G401 (cell line): ENCODE measurements at places on chromosomes 6 and 20.
A peak's percentile ranks its signal among the peaks of the same experiment; 100 is the strongest.

DNA sequence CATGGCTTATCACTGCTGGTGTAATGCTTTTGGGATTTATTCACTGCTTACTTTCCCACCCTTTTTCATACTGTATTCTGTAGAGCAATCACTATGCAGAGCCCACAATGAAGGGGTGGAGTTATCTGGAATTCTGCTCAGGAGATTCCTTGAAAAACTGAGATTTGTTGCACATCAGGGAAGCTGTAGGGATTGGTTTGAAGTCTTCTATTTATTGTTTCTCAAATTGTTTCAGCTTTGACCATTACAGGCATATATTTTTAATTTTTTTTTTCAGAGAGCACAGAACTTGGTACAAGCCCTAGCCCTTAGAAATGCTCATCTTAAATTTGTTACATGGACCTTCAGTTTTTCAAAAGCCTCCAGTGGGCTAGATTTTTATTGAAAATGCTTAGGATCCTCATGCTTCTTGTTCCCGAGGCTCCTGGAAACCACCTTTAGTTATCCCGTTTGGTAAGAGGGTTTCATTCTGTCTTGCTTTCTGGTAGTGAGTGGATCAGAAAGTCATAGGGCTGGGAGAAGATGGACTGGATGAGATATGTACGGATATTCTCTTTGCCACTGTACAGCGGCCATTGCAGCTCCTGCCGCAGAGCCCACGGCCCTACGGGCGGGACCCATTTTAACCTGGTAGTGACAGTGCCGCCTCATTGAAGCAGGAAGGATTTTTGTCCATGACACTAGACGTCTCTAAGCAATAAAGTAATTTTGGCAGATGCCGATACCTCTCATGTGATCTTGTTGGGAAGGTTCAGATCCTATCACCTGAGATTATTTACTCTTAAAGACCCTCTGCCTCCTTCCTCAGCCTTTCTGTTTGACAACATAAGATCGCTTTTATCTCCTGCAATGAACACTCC lies 45.3 kb upstream of the ZNF184 start:
- DNase-seq = peak; percentile 75

GRCh38 chr6:31614075-31614619 lies 887 bp upstream of the AIF1 start:
- DNase-seq = no peak

DNA sequence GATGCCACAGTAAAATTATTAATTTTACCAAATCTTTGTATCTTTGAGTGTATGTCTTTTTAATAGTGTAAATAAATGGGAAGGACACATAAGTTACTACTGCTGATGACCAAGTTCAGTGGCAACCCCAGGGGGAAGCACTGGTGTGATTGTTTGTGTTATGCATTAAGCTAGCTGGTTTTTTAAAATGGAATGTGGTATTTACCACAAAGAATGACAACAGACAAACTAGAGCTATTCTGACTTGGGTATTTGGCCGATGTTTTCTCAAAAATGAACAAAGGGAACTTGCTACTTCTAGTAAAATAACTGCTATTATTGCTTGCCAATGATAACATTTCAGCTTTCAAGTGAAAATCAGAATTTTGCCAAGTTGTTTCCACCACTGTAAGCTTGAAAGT lies 2.9 kb downstream of the FNDC1 start:
- DNase-seq = no peak

DNA sequence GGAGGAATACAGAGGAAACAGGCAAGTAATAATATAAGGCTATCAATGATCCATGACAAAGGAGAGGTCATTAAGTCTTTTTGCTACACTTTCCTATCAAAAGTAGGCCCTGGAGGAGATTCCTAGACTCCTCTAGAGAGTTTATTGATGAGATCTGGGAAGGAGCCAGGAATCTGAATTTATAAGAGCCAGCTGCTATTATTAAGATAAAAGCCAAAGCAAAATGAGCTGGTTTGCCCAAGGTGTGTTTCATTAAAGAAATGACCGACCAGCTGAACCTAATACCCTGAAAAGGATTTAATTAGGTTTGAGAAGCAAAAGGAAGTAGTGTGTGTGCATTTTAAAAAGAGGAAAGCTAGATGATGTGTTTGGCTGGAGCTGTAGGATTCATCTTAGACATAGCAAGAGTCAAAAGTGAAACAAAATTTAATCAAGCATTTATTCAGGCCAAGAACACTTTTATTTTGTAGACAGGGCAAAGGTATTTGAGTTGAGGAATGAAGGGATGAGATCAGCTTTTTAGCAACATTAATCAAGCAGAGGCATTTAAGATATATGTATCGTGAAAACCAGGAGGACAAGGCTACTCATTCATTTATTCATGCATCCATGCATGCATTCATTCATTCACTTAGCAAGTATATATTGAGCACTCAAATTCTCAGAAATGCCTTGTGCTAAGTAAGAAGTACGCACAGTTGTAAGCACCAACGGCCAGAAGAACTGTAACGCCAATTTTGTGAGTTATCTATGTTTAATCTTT lies 43.5 kb upstream of the SCAF8 start:
- DNase-seq = no peak

DNA sequence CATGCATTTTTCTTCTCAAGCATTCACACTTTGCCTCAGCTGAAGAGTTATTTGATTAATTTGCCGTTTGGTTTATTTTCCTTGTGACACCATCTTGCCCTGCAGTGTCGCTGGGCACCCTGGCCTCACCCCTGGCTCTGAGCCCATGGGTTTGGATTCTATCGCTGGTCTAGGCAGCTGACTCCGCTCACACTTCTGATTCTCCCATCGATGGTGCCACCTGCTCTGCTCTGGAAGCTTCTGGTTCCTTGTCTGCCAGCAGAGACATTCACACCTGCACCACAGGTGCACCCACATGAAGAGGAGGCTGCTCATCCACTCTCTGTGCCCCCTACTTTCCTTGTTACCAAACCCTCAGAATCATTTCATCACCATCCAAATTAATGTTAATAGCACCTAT lies 291.6 kb upstream of the CDH4 start:
- no peak for DNase-seq

- DNase-seq = no peak
Measured at GRCh38 chr6:680666-681340, 12.1 kb downstream of the EXOC2 start.

DNA sequence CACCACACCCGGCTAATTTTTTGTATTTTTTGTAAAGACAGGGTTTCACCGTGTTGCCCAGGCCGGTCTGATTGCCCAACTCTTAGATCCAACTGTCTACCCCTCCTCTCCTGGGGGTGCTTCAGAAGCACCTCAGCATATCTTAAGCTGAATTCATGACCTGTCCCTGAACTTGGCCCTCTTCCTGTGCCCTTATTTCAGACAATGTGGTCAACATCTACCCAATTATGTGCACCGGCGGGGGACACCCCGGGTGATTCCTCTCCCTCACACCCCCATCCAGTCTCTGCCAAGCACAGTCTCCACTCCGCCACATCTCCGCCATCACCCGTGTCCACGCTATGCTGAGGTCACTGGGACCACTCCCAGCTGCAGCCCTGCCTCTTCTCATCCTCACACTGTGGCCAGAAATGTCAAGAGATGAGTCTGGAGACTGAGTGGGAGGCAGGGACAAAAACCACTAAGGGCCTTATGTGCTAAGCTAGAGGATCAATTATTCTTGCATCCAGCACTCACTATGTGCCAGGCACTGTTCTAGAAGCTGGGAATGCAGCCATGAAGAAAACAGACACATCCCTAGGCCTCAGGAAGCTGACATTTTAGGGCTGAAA lies 111.9 kb downstream of the ARMC2 start:
- DNase-seq = no peak

- no peak for DNase-seq
Measured at GRCh38 chr6:165804331-165805066, 141.5 kb upstream of the PDE10A start.

DNA sequence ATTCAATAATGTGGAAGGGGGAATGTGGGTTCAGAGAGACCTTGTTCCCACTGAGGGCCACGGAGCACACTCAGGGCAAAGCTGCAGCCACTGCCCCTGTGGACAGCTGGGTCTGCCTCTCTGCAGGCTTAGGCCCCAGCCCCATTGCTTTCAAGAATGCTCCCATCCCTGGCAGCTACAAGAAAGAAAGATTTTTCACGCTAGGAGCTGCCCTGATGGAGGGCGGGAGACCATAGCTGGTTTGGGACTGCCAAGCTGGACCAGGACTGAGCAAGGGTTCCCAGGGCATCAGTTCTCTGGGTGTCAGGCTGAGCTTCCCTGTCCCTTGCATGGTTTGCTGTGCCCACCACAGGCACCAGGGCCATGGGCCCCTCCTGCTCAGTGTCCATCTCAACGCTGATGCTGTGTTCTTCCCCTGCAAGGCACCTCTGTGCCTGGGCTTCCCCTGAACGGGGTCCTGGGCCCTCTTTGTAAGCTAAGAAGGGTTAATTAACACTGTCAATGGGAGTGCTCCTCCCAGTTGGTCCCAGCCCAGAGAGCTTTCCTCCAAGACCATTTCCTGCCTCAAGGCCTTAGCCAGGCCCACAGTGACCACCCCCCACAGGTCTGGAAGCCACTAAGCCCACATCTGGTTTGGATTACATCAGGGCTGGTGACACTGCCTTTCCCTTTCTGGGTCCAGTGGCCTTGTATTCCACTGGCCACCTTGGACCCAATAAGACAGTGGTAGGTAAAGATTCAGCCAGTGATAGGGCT lies 8.4 kb downstream of the FOXS1 start:
- DNase-seq = no peak

DNA sequence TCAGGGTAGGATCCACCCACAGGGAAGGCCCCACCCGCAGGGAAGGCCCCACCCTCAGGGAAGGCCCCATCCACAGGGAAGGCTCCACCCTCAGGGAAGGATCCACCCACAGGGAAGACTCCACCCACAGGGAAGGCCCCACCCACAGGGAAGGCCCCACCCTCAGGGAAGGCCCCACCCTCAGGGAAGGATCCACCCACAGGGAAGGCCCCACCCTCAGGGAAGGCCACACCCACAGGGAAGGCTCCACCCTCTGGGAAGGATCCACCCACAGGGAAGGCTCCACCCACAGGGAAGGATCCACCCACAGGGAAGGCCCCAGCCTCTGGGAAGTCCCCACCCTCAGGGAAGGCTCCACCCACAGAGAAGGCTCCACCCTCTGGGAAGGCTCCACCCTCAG lies 40.5 kb downstream of the KCNQ2 start:
- no peak for DNase-seq
